ENCODE measurements at places on chromosomes 3 and 15. TPM values are rescaled to one million over a fixed set of nuclear protein-coding genes. Genes with fewer than 3 reads are reported as not detected.

GRCh38 chr15:31974855-31975829, 55.2 kb upstream of the CHRNA7 start:
- no peak for DNase-seq

DNA sequence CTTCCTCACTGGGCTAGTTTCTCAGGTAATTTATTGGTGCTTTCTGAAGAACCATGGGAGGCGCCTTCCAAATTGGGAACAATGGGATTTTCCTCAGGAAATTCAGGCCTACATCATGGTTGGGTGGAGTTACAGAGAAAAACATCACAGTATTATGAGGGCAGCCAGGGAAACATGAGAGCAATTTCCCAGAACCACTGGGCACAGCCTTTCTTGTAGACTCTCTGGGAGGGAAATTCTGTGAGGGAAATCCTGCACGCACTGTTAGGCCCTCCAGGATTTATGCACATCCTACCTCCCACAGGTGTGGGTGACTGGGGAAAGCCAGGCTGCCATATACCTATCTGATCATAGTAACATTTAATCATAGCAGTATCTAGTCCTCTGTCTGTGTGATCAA, 13.2 kb downstream of the POPDC2 start:
- DNase-seq = no peak

DNA sequence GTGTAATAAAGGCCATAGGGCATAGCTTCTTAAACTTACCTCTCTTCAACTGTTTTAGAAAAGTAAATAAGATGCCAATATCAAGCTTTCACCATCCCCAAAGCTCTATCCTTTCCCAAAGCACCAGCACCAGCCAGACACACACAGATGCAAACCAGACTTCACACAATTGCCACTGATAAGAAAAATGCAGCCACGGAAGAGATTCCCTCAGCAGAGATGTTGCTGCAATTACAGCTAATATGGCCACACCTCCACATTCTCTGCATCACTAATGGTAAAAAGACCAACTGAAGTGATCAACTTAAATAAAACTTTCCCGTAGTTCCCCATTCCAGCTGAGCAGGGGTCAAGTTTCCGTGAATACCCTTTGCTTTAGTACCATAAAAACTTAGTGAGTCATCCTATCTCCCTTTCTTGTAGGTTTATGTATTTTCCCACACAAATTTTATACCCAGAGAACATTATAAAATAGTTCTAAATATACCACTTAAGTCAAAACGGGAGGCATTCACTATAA, 64.4 kb downstream of the SLC9A9 start:
- DNase-seq = no peak

GRCh38 chr15:86073281-86073680, 6.4 kb upstream of the AGBL1 start:
- no peak for DNase-seq

DNA sequence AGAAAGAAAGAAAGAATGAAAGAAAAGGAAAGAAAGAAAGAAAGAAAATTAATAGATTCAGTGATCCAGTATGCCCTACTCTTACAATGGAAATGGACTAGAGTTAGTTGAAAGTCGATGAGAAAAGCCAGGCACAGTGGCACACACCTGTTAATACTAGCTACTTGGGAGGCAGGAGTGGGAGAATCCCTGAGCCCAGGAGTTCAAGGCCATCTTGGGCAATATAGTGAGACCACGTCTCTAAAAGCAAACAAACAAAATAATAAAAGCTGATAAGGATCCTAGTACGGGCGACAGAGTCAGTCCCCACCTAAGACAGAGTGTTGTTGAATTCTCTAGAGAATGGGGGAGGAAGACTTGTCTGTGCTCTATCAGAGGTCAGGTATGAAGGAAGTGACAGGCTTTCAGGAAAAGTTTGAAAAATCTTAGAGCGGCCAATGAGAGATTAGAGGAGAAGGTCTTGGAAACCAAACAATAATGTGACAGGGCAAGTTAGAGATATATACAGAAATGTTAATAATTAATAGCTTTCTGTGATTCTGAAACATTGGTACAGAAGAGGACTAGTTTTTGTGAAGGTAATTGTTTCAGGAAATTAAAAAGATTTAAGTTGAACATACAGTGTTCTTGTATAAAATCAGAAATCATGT, 117.9 kb upstream of the PTX3 start:
- DNase-seq = no peak

Gene CP
- total RNA-seq = 68.4 TPM

Gene SLC22A14
- total RNA-seq = not detected

Gene IGDCC3
- total RNA-seq = not detected

All from right atrium auricular region (tissue), 2 donors.